ENCODE measurements at places on chromosomes 2 and 18.

DNA sequence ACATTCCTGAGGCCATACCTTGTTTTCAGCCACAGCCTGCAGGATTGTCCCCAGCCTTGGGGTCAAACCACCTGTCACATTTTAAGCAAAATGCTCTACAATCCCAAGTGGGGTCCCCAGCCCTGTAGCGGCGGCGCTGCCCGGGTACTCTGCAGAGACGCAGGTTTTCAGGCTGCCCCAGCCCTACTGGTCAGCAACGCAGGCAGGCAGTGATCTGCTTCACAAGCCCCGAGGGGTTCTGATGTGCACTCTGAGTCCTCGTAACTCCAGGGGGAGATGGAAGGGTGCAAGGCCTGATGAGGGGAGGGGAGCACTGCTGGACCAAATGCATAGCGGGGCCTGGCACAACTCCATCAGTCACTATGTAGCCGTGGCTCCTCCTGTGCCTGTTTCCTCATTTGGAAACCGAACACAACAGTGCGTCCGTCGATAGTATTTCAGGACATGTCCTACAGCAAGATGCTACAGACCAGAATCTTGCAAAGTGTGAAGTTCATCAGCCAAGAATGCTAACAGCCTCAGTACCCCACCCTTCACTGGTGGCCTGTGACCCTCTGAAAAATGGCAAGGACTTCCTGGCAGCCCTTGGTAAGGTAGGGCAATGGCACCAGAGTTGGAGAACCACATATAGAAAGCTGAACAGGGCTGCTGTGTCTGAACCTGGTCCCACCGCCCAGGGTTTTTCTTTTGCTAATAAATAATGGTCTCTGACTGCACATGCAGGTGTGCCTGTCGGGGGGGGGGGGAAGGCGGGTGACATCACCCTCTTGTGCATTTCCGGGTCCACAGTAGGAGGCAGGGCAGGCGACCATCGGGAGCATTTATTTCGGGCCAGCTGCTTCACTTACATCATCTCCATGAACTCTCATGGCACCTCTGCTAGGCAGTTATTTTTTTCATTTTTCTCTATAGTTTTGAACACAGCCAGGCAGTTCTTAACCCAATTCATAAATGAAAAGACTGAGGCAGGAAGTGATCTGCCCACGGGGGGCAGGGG, 50.6 kb upstream of the TFCP2L1 start:
- no peak for DNase-seq

DNA sequence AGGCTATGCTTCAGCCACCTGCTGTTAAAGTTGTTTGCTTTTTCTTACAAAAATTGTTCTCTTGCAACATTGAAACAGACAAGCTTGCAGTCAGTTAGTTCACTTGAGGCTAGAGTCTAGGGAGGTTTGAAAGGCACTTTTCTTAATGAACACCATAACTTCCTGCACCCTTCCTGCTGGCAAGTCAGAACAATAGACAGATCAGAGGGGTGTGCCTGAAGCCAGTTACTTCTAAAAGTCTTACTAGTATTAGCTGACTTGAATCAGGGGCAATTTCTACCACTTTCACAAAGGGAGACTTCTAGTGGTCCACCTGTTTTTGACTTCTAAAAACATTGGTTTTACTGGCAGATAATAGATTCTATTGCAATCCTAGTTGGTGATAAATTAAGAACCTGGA, 367.4 kb upstream of the CDH20 start:
- DNase-seq = no peak

DNA sequence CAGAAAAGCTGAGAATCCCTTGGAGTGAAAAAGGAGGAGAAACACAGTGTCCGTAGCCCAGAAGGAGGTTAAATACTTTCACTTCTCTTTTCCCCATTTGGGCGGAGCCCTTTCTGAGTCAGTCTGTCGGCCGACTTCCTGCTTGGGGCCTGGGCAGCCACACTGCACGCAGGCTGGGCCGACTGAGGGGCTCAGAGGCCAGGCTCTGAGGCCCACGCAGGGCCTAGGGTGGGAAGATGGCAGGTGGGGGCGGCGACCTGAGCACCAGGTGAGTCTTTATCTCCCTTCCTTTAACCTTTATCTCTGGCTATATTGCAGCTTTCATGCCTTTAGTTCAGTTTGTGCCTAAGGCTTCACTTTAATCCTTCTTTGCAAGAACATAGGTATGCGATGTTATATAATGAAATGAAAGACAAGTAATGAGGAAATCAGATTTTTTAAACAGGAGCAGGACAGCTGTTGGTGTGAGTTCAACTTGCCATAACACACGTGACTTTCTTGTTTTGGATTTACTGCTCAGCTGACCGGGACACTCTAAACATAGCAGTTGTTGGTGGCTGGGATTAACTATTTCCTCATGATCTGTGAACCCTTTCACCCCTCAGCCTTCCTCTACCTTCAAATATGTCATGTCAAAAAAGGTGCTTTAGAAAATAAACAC, at the start of gene SP100:
Gene SP100 (plus strand): TSS at position 141 of the 661 bp plus-strand sequence. CDS start 96 bp downstream, at position 237.
- DNase-seq = no peak

DNA sequence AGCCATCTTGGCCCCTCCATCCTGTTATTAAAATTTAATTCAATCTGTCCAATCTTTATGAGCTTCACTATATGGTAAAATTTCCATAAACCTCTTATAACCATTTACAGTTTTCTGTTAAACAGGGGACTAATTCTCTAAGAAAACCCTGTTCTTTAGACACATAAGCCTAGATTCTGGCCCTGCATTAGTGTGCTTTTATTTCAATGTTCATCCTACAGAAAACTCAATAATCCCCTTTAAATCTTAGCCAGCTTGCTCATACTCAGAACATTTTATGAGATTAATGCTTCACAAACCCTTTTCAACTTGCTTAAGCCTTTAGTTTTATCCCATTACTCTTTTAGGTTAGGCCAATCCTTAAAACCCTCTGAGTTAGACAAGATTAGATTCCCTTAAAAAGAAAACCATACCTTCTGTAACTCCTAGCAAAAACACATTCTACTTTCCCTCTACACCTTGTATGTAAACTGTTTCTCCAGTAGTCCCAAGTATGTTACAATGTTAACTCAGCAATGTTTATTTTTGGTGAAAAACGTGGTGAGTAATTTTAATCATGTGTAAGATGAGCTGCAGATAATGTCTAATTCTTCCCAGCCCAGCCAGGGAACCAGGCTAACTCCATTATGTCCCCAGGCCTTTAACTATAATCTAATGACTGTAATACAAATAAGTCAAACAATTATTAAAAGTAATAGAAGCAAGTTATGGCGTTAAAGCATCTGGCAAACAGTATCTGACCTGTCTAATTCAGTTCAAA, 1953.4 kb upstream of the LRRTM1 start:
- no peak for DNase-seq

DNA sequence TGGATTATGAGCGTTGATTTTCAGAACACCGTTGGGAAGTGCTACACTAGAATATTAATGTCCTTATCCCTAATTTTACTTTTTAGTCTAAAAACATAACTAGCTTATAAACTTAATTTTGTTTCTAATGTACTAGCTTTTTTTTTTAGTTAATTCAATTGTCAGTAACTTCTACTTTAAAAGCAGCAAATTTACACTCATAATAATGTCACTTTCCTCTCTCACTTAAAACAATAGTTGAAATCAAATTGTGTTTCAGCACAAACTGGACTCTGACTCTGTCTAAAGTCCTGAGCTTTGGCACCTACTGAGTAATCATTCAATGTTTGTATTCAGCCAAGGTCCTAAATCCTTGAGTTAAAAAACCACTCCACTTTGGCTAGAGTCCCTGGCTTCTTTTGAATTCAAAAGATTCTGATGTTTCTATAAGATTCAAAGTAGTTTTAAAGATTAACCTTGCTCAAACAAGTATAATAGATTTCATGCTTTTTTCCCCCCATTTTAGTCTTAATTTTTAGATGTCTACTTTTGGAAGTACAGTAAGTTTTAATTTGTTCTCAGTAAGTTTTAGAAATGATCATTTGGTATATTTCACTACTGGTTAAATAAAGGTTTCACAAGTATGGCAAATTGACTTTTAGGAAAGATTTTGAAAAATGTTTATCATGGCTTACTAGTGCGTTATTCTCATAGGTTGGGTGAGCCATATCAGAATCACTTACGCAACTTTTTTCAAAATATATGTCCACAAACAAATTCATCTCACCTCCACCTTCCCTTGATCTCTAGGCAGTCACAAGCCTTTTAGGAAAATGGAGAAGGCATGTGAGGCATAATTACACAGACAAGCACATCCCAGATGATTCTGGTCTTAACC, 23.4 kb downstream of the CCNYL1 start:
- DNase-seq = no peak

- DNase-seq = no peak
Measured at GRCh38 chr18:23032030-23032582, 99.0 kb downstream of the RBBP8 start.

- DNase-seq = no peak
Measured at GRCh38 chr2:225017713-225018112, 24.6 kb downstream of the DOCK10 start.
